ENCODE measurements at places on chromosomes 4 and X.

DNA sequence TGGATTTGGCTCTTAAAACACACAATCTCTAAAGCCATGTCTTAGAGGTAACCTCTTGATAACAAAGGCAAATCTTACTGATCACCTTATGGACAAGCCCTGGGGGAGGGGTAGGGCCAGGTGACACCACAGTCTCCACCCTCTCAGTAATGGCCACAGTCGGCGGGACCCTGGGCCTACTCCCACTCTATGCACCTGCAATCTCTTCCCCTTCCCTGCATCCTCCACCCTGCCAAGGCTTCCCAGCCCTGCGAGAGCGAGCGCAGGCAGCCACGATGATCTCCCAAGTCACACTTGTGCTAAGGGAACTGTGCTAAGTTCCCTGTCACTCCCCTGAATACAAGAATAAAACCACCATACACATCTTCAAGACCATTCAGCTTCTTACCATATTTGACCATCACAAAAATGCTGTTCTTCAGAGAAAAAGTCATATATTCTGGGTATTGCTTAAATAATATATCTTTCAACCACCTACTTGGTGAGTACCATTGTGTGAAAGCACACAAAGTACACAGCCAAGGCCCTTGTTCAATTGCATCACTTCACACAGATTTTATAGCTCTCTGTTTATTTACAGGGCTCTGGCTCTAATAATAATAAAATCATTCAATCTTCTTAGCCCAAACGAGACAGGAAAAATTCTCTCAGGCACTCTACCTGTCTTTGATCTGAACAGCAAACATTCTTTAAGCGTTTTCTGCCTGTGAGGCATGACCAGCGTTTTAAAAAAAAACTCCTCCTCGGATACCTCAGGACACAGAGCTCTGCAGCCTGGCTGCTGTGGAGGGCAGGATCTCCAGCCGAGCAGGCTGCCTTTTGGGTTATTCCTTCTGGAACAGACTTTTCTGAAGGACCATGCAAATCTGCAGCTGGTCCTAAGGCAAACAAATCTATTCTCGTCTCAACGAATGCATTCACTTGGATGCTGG, 115.7 kb upstream of the MAP3K15 start:
- no peak for DNase-seq

- DNase-seq, result no peak
These were observed 21.5 kb upstream of the CSTF2 start for GRCh38 chrX:100798484-100799214.

DNA sequence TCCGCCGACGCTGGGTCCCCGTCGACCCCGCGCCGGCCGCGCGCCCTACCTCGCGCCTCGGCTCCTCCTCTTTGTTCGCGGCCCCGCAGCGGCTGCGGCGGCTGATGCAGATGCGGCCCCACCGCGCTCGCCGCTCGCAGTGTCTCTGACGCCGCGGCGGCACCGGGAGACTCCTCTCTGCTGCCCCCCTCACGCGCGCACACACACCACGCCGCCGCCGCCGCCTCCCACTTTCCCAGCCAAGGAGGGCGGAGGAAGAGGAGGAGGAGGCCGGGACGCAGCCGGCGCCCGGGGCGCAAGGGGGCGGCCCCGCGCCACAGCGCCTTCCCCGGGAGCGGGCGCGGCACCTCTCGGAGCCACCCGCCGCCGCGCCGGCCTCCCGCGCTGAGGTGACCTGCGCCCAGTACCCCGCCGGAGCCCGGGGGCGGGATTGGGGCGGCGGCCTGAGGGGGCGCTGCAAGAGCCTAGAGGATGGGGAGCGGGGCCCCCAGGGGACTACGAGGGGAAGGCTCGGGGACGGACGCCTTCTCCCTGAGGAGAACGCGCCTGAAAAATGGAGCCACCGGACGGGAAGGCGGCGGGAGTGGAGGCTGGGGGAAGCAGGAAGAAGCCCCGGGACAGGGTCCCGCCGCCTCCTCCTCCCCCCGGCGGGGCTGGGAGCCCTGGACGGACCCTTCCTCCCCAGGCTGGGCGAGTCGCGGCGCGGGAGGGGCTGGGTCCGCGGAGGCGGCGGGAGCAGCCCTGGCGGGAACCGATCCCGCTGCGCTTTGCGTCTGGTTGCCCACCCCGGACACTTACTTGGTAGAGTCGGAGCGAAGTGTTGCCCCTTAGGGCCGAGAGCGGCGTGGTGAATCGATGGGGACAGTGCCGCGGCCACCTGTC, at the start of gene SH3RF1:
TSS of gene SH3RF1 (minus strand) at position 147 of the 882 bp plus-strand sequence. CDS start 1,744 bp downstream, outside the sequence.
- DNase-seq, result no peak

DNA sequence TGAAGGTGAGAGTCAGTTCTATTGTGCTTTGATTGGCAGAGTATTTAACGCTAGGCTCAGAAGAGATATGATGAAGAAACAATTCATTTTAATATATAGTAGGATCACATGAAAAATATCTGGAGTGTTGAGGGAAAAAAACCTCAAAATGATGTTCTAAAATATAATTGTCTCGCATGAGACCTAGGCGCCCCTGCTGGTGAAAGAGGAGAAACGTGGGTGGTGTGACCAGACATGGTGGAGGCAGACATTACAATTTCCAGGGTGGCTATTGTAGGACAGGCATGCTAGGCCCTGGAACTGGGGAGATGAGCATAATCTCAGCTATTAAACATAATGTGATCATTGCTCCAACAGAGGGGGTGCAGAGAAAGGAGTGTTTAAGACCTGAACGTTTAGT, 210.0 kb downstream of the HS3ST1 start:
- DNase-seq, result no peak

DNA sequence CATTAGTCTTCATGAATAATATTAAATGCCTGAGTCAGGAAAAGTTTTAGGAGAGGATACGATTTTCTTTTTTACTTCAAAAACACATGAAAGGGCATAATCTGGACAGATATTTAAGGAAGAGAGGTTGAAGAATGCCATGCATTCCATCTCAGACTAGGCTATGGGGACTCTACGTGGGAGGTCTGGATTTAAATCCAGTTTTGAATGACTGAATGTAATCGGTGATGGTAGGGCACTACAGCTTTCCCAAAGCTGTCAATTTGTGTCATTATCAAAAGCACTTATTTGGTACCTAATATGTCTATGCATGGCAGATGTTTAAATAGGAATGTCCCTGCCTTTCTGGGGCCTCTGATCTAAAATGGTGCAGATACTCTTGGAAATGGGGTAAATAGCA, 59.3 kb upstream of the RPL34 start:
- DNase-seq, result no peak

DNA sequence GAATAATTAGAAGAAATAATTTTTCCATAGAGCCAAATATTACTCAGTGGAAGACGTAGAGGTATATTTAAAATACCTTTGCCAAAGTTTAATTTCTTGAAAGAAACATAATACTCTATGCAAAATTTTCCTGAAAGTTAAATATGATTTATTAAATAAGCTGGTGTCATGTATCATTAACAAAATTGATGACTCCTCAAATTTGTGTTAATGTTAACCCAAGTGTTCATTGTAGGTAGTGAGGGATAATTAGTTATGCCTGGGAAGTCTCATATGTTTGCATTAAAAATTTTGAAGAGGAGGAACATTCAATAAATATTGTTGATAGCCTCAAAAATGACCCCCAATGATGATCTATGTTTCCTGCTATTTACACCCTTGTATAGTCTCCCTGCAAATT, 292.7 kb upstream of the AMOT start:
- DNase-seq, result no peak

DNA sequence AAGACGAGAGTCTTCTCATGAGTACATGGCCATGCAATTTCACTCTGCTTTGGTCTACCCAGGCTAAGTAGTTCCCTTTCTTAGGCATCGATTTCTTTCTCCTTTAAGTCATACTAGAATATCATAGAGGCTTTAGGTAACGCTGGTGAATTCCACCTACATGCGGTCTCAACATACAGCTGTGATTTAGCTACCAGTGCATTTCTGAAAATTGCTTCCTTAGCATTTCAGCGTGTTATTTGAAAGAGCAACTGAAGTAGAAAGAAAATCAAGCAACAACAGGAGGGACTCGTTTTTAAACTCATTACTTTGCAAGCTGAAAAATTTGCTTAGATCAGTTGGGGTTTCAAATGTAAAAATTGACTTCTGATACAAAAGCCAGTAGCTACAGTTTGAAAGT, 48.1 kb upstream of the RASGEF1B start:
- no peak for DNase-seq

Measured in activated naive CD8-positive, alpha-beta T cell treated with anti-CD3 and anti-CD28 coated beads, Interleukin-2, amount 50 U/mL, for 16 hours (primary cell).